ENCODE measurements at places on chromosomes 2 and 18.

DNA sequence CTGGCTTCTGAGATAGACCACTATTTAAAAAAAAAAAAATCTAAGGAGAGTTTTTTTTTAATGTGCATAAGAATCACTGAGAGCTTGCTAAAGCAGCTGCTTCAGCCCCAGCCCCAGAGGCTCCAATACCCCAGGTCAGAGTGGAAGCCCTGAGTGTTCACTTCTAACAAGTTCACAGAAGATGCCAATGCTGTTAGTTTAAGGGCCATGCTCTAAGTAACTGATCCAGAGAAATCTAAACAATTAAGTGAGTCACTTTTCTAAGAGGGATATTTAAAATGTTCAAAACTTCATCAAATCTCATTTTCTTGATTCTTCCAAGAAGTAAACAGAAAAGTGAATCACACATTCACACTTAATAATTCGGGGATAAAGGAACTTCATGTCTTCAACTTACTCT lies 126.4 kb upstream of the CD226 start:
- no peak for DNase-seq

DNA sequence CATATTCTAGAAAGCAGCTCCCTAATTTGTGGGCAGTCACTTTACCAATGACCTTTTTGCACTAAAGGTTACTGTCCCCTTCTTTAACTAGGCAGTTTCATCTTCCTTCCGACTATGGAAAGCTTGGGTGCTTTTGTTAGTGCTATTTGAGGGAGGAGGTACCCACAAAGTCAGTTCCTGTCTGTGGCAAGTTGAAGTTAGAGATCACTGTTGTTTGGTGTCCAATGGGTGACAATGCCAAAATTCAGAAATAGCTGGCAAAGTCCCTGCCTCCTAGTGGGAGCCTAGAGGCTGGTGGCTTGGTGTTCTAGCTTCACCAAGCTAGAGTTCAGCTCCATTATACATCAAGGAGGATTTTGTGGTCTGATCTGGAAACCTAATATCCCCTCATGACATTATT lies 87.1 kb upstream of the PNPT1 start:
- DNase-seq, result no peak

GRCh38 chr2:56531668-56532420 lies 348.1 kb downstream of the CCDC85A start:
- no peak for DNase-seq

- DNase-seq, result no peak
These were observed 763.5 kb downstream of the SUCLG1 start for GRCh38 chr2:83695530-83695929.

GRCh38 chr2:239890206-239890746 lies 134.9 kb downstream of the NDUFA10 start:
- no peak for DNase-seq

- no peak for DNase-seq
These were observed 704.9 kb downstream of the ERBB4 start for GRCh38 chr2:211833582-211834279.

- DNase-seq, result no peak
These were observed 2.3 kb downstream of the WIPF1 start for GRCh38 chr2:174595116-174595809.

DNA sequence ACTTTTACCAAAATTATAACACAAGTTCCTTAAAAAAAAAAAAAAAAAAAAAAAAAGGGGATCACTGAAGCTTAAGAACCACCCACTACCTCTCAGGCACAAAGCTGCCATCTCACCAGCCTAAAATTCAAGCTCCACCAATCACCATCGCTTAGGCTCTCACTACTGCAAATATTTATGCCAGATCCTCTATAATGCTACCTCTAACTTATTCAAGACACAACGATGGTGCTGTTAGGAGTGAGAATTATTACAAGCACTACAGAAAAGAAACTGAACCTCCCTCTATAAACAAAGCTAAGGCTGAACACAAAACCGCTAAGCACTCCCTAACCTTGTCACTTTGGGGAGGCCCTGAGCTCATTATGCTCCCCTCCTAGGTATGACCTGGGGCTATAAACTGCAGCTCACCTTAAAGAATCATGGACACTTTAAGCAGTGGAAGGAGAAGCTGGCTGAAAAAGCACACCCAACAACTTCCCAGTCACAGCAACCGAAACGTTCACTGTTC lies 3.6 kb downstream of the FZD5 start:
- DNase-seq, result no peak

DNA sequence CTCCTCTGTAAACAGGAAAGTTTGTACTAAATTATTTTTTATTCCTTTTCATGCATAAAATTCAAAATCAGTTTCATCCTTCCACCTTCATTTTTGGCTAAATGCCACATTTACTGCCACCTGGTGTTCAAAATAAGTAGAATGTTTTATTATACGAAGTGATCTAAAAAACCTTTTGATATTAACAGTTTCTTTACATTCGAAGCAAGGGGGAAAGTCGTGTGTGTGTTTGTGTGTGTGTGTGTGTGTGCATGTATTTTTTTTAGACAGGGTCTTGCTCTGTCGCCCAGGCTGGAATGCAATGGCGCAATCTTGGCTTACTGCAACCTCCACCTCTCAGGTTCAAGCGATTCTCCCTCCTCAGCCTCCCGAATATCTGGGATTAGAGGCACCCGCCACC lies 9.0 kb upstream of the SCN9A start:
- no peak for DNase-seq

All from anterior cingulate cortex (tissue), 58 donors.